Stimulated activated CD4-positive, alpha-beta T cell treated with anti-CD3 and anti-CD28 coated beads, Interleukin-15, amount 100 ng/mL, for 1 hour (primary cell): ENCODE measurements at places on chromosomes 7 and 10.

DNA sequence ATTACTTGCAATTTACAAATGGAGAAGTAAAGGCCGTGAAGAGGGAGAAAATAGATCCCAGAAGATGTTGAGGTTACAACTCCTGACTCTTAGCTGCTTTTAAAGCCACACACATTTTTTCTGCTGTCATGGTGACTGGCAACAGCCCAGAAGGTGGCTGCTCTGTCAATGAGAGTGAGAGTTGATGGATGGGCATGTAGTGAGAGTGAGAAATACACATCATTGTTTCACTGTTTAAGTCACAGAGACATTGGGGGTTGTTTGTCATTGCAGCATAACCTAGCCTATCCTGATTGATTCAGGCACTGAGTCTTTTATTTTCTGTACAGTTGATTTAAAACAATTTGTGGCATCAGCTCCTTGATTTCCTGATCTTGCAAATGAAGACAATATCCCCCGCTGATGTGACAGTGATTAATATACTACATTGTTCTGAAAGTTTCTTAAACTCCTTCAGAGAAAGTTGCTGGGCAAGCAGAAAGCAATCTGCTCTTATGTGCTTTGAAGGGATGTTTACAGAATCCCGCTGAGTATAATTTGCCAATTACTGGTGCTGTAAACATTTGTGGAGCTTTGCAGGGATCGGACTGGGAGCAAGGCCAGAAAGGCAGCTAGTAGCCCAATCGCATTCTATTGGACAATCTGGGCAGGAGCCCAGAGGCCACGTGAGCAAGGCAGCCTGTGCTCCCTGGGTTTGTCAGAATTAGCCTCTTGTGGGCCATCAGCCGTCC is 229.6 kb downstream of the PRPF18 start:
- no peak for DNase-seq

- DNase-seq, result no peak
These were observed 22.1 kb downstream of the ARMC10 start for GRCh38 chr7:103097041-103097440.

DNA sequence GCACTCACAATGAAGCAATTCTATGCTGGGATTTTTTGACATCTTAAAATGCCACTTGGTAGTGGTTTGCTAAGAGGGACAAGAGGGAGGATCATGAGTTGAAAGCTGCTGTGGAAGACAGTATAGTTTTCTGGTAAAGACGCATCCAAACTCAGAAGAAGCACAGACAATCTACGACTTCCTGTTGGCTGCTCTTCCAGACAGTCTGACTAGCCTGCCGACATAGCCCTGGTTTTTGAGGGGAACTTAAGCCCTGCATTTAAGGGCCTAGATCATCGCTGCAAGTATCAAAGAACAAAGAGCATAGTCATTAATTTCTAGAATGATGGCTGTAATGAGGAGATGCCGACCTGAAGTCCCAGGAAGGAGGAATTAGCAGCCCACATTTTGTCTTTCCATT is 99.9 kb upstream of the IKZF1 start:
- no peak for DNase-seq

DNA sequence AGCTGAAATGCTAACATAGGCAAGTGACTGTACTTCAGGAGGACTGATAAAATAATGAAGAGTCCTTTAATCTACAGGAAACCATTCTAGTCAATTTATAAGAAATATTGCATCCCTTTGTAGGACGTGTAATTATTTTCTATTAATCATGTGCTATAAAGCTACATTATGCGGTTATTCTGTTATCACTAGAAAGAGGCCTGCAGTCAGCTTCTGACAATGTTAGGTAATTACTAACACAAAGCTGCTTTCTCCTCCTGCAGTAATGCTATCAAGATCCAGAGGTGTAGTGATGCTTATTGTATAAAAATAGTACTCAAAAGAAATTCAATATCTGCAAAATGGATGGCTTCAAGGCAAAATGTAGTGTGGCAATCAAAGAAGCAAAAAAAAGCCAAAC is 191.1 kb downstream of the SKAP2 start:
- no peak for DNase-seq

- no peak for DNase-seq
These were observed 752 bp upstream of the CAMK2G start for GRCh38 chr10:73875139-73875475.

GRCh38 chr10:13681528-13681927 is 94.8 kb downstream of the PRPF18 start:
- DNase-seq, result no peak
